ENCODE measurements at places on chromosomes 1 and 21. TPM values are rescaled to one million over a fixed set of nuclear protein-coding genes. Genes with fewer than 3 reads are reported as not detected.
A peak's percentile ranks its signal among the peaks of the same experiment; 100 is the strongest.

The CYYR1 gene
- not detected for total RNA-seq

DNA sequence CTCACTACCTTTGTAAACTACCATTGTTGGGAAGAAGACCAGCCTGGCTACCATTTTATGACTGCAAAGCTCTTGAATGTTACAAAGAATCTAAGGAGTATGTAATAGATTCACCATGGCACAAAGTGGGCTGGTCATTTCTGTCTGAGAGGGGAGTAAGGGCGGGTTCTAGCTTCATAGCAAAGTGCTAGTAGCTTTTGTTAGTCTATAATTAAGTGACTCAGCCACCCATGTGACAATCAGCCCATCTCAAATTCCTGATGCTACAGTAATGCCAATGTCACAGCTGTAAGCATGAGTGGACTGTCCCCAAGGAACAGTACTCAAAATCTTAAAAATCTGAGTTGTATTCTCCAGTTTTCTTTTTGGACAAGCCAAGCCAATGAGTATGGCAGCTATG is 15.4 kb upstream of the OTUD3 start:
- DNase-seq: no peak
- H3K4me3 ChIP-seq: no peak overlapping the region
- H3K27me3 ChIP-seq: peaks cover 28% of the 10 kb centered on the region
- H3K36me3 ChIP-seq: no peaks in the 10 kb centered on the region
- no peaks in the 10 kb centered on the region for H3K4me1 ChIP-seq

DNA sequence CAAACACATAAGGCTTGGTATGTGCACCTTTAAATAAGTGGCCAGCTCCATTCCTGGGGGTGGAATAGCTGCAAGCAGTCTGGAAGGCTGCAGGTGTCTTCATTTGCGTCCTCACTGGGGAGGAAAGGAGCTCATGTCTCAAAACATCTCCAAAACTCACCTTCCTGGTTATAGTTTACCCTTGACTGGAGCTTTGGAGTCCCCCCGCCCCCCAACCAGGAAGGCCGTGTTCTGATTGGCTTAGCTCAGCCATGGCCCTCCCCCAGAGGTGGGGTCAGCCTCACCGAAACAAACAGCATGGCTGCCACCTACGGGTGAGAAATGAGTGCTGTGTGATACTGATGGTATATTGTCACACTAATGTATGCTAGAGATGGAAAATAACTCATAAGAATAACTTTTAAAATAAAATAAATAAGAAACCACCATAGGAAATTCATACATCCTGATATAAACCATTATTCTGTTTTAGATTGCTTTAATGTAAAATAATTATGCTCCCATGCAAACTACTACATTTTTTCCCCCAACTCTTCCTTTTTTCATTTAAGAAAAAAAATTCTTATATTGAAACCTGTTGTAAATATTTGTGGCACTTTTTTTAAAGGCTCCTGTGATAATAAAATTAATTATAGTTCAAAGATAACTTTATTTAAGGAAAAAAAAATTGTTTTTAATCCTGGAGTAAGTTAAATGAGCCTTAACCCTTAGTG is 90.8 kb downstream of the ZP4 start:
- H3K27ac ChIP-seq: no peak overlapping the region
- H3K4me3 ChIP-seq: no peak overlapping the region
- peak; percentile 63 for DNase-seq
- H3K4me1 ChIP-seq: no peaks in the 10 kb centered on the region
- peaks cover 1% of the 10 kb centered on the region for H3K27me3 ChIP-seq
- H3K36me3 ChIP-seq: no peaks in the 10 kb centered on the region

The MSH4 gene
- total RNA-seq: 0.16 TPM

DNA sequence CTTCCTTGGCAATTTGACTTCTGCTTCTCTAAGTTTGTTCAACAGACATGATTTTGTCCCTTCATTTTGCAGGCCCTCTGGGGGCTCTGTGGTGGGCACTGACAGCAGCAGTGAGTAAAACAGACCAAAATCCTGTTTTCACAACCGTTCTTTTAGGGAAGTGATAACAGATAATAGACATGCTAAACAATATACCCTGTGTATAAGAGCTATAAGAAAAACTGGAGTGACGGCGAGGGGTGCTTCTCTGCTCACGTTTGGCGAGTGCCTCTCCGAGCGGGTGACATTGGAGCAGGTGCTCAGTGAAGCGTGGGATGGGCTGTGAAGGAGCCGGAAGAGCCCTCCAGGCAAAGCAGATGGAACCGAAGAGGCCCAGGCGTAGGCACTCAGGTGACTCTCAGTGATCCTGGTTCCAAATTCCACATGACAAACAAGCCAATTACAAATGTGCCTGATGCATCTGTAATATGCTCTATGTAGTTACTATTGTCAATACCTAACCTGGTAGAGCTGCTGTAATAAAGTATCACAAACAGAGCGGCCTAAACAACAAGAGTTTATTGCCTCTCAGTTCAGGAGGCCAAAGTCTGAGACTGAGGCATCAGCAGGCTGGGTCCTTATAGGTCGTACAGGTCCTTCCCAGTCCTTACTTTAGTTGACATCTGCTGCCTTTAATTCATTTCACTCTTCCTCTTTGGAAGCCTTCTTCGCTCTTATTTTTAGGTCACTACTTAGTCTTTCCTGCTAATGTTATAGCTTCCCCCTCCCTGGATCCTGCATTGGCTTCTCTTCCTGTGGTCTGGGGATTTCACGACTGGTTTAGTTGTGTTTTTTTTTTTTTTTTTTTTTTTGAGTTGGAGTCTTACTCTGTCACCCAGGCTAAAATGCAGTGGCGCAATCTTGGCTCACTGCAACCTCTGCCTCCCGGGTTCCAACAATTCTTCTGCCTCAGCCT is 20.1 kb downstream of the OR2B11 start:
- no peak overlapping the region for H3K27ac ChIP-seq
- no peaks in the 10 kb centered on the region for H3K4me1 ChIP-seq
- DNase-seq: no peak
- H3K36me3 ChIP-seq: peaks cover 3% of the 10 kb centered on the region
- no peak overlapping the region for H3K4me3 ChIP-seq

The KLHDC8A gene
- not detected for total RNA-seq

DNA sequence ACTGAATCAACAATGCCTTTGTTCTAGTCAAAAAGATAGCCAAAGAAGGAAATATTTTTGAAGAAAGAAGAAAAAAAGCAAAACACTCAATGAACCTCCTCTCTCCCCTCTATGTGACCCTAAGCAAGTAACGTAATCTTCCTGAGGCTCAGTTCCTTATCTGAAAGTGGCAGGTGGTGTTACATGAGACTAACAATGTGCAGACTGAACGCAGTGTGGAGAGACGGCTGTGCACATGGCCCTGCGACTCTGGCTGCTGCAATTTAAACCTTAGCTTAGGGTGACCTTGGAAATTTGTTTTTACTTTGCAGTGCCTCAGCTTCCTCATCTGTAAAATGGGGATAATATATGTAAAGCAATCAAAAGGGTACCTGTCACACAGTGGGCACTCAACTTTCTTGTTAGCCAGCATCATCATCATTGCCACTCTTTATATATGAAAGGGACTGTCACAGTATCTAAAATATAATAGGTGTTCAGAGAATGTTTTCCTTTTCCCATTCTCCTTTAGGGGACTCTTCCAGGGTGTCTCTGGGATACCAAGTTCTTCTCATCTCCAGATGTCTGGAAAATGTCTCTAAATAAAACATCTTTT is 100.1 kb upstream of the JUN start:
- H3K4me1 ChIP-seq: peaks cover 35% of the 10 kb centered on the region
- DNase-seq: no peak
- H3K4me3 ChIP-seq: no peak overlapping the region
- H3K27me3 ChIP-seq: no peaks in the 10 kb centered on the region
- H3K27ac ChIP-seq: no peak overlapping the region

DNA sequence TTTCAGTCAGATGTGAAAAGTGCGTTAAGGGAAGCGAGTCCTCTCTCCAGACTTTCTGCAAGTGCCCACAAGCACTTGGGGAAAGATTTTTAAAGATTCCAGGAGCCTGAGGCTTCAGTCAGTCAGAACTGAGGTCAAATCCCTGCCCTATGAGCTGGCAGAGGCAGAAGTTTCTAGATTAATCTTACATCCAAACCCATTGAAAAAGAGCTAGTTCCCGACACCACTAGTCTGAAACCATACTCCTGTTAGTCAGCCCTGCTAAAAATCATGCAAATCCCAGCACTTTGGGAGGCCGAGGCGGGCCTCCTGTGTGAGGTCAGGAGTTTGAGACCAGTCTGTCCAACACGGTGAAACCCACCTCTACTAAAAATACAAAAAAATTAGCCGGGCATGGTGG is 21.0 kb downstream of the RSPH1 start:
- no peaks in the 10 kb centered on the region for H3K27me3 ChIP-seq
- H3K4me3 ChIP-seq: no peak overlapping the region
- no peak overlapping the region for H3K27ac ChIP-seq
- DNase-seq: no peak
- H3K36me3 ChIP-seq: no peaks in the 10 kb centered on the region
- H3K4me1 ChIP-seq: no peaks in the 10 kb centered on the region

The SERPINC1 gene
- not detected for total RNA-seq

The AMY2A gene
- total RNA-seq: not detected

- no peak for DNase-seq
- H3K4me3 ChIP-seq: no peak overlapping the region
- H3K4me1 ChIP-seq: no peaks in the 10 kb centered on the region
Observed at GRCh38 chr1:212628813-212629415, 20.4 kb downstream of the ATF3 start.

The TDRD10 gene
- total RNA-seq: not detected

The PSMB2 gene
- total RNA-seq: 94.2 TPM

DNA sequence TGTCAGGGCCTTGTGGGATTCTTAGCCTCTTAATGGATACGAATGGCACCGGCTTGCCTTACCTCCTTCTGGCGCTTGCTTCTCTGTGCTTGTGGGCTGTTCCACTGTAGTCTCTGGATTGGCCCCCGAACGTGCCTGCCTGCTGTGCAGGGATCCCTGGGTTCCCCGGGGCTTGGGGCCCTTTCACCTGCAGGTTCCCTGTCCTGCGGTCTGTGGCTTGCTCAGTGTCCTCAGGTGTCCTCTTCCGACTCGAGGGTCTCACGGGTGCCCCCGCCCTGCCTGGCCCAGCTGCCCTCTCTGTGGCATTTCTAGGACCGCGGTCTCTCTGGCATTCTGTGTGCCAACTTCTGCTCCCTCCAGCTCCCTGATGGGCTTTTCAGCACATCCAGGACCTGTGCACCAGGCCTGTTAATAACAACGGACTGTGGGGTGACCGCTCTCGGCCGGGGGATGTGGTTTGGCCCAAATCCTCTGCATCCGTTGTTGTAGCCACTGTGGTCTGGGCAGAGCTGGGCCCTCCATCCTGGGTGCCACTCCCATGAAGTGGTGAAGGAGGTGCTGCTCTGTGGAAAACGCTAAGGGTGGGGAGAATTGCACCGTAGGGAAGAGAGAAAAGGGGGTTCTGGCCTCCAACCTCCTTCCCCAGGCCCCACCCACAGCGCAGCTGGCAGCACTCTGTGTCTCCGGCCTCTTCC is 12.4 kb downstream of the COL18A1 start:
- H3K27me3 ChIP-seq: peaks cover 3% of the 10 kb centered on the region
- no peak overlapping the region for H3K27ac ChIP-seq
- no peak for DNase-seq
- no peaks in the 10 kb centered on the region for H3K4me1 ChIP-seq
- no peaks in the 10 kb centered on the region for H3K36me3 ChIP-seq
- no peak overlapping the region for H3K4me3 ChIP-seq

DNA sequence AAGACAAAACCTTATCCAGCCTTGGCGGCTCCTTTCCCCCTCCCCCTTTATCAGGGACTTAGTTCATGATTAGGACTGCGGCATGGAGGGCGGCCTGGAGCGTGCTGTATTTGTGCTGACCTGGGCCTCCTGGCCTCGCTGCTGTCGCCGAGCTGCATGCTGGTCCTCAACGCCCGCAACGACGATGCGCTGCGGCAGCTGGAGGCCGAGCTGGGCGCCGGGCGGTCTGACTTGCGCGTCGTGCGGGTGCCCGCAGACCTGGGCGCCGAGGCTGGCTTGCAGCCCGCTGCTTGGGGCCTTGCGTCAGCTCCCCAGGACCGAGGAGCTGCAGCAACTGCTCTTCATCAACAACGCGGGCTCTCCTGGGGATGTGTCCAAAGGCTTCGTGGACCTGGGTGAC is 70.9 kb downstream of the TM2D1 start:
- no peak for DNase-seq
- no peak overlapping the region for H3K4me3 ChIP-seq
- H3K36me3 ChIP-seq: no peaks in the 10 kb centered on the region
- no peak overlapping the region for H3K27ac ChIP-seq

The DNM3 gene
- total RNA-seq: 0.58 TPM

- H3K27me3 ChIP-seq: no peaks in the 10 kb centered on the region
- no peak overlapping the region for H3K27ac ChIP-seq
- H3K36me3 ChIP-seq: no peaks in the 10 kb centered on the region
- H3K4me1 ChIP-seq: peaks cover 12% of the 10 kb centered on the region
Observed at GRCh38 chr1:41713557-41714327, 205.0 kb downstream of the HIVEP3 start.

The CLDN14 gene
- not detected for total RNA-seq

GRCh38 chr1:25245809-25246599 is 1.2 kb downstream of the RSRP1 start:
- no peak for DNase-seq
- H3K4me3 ChIP-seq: peak overlapping the region; percentile 97
- H3K36me3 ChIP-seq: peaks cover 48% of the 10 kb centered on the region
- peaks cover 50% of the 10 kb centered on the region for H3K4me1 ChIP-seq

The CYP4A22 gene
- not detected for total RNA-seq

The PROX1 gene
- total RNA-seq: 0.09 TPM

The MPZL1 gene
- 14.8 TPM for total RNA-seq

The PDE4B gene
- total RNA-seq: 33.1 TPM

DNA sequence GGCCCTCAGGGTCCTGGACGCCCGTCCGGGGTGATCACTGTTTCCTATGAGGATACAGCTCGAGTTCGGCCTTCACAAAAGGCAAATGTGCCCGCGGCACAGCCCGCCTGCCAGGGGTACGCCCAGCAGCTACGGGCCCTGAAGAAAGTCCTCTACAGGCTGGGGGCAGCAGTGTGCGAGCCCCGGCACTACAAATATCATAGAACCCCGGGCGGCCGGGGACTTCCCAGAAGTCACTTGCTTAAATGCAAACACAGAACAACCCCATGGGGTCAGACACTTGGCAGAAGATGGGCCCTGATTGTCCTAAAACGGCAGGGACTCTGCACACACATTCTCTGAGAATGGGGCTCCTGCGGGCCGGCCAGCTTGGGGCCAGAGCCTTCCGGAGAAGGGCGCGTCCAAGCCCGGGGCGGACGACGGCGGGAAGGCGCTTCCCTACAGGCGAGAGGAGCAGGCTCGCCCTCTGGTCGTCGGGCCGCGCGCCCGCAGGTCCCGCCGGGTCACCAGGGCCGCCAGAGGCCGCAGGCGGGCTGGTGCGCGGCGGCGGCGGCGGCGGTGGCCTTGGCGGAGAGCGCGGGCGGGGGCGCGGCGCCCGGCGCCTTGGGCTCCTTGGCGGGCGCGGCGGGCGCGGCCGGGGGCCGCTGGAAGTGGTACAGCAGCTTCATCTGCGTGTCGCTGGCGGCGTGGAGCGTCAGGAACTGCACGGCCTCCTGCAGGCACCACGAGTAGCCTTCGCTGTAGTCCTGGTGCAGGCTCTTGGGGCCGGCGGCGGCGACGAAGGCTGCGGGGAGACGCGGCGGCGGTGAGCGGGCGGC is 888 bp downstream of the HES5 start:
- H3K27ac ChIP-seq: no peak overlapping the region
- peaks cover 6% of the 10 kb centered on the region for H3K36me3 ChIP-seq
- peak; percentile 70 for DNase-seq

Measured in activated CD8-positive, alpha-beta T cell treated with anti-CD3 and anti-CD28 coated beads for 36 hours (primary cell).